Uterus (tissue), 4 donors: ENCODE measurements at places on chromosomes 4 and X. TPM values are rescaled to one million over a fixed set of nuclear protein-coding genes. Genes with fewer than 3 reads are reported as not detected.

The SMR3B gene
- total RNA-seq: not detected

The SCRG1 gene
- total RNA-seq: 1.3 TPM

The NSUN7 gene
- total RNA-seq: 14.1 TPM

The COL4A6 gene
- 113 TPM for total RNA-seq

The CTAG1A gene
- not detected for total RNA-seq

The NHS gene
- 3.5 TPM for total RNA-seq
